ENCODE measurements at places on chromosomes 5 and 9.

DNA sequence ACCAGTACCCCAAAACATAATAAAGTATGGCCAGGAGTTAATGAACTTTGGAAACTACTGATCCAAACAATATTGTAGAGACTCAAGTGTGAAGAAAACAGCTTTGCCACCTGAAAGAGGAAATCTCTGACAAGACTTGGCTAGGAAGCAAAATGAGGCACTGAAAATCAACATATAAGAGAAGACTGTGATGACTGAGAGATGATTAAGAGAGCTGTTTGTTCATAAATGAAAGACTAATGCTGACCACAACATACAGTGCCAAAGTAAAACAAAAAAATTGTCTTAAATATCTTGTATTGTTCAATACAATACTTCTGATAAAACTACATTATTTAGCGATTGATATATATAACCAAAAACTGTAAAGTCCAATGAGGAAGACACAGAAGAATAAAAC lies 7.2 kb downstream of the RC3H2 start:
- no peak for DNase-seq

DNA sequence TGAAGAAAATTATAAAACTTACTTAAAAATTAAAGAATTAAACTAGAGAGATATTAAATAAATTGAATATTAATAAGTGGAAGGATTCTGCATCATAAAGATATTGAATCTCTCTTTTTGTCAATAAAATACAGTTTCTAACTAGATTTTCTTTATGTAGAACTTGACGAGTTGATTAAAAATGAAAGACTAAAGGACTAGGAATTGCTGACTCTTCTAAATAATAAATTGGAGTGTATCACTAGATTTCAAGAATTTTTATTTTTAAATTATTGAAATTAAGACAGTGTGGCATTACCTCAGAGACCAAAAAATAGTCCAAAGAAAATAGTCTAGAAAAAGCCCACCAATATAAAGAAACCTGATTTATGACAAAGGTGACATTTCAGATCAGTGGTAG lies 492.4 kb downstream of the CETN3 start:
- no peak for DNase-seq

DNA sequence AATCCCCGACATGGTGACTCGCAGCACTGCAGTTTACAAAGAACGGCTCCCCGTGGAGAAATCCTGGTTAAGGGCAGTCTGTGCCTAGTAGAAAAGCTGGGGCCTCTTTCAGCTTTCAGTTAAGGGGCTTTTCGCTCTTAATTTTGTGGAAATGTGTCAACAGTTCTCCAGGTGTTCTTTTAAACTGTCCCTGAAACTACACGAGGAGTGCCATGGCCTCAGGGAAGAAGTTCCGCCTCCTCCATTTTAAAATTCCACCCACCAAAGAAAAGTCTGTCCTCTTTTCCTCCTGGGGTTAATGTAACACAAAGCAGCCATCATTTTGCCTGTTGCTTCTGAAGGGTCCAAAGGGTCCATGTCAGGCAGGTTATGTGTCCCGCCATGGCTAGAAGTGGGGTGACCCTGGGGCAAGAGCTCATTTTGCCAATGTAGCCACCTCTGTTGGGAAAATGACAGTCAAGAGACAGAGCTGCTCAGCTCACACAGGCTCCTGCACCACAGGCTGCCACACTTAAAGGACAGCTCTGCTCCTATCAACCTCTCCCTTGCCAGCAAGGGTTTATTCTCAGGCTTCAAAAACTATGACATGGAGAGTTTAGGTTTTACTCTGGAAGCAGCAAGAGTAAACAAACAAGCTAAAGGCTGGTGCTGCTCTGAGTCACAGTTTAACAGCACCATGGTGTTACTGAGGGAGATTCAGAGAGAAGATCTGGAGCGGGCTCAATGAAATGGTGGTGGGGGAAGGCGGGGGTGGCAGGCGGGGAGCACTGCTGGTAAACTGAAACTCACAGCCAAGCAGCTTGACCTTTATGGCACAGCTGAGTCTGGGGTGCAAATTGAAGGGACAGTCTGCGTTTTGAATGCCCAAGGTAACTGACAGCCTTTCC lies 3.2 kb downstream of the WHRN start:
- DNase-seq: no peak

GRCh38 chr5:179679014-179679674 lies 1.7 kb downstream of the CBY3 start:
- DNase-seq: no peak

- DNase-seq: no peak
These were observed 7.4 kb downstream of the ZDHHC11B start for GRCh38 chr5:776862-777711.

DNA sequence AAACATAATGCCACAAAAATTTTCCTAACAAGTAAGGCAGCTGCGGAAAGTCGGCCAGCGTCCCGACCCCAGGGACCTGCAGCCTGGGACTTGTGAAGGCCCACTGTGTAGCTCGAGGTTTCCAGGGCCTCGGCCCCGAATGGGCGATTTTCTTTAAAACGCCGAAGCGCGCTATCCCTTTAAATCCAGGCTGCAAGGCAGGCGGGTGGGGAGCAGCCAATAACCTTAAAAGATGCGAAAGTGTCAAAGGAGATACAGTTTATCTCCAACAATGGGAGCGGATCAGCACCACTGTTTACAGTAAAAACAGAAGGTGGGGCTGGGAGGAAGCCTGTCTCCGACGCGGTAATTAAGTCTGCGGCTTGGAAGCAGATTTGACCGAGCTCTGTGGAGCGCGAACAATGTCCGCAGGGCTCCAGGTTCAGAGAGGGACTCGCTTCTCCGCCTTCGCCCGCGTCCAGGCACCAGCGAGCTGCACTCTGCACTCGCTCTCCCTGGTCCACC lies 1.7 kb upstream of the ZSWIM6 start:
- DNase-seq: no peak
